ENCODE measurements at places on chromosomes 13 and 19.

DNA sequence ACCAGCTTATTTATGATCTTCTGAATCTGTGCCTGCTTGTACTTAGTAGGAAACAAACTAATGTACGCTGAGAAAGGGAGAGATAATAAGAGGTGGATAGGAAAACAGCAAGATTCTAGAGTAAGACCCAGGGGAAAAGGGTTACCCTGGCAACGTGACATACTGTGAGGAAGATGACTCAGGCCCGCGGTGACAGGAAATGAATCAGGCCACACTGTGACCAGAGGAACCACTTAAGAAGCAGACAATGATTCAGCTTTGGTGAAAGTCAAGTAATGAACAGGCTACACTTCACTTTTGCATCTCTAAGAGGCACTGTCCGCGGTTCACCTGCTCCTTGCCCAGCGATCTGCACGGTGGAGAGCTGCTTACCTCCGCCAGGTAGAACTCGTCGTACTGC is 158.2 kb downstream of the NALCN start:
- DNase-seq = no peak

- DNase-seq = peak; percentile 98
These were observed 89.9 kb downstream of the COL4A2 start for GRCh38 chr13:110396913-110397381.

DNA sequence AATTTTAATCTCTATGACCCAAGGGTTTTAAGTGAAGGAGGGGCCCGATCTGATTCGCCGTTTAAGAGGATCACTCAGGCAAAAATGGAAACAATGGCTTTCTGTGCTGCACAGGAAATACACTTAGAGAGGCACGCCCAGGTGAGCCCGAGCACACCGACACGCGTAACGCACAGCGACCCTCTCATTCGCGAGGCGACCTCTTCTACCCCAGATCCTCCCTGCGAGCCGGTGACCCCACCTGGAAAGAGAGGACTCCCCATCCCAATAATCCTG is 216 bp downstream of the SH2D3A start:
- peak; percentile 22 for DNase-seq

DNA sequence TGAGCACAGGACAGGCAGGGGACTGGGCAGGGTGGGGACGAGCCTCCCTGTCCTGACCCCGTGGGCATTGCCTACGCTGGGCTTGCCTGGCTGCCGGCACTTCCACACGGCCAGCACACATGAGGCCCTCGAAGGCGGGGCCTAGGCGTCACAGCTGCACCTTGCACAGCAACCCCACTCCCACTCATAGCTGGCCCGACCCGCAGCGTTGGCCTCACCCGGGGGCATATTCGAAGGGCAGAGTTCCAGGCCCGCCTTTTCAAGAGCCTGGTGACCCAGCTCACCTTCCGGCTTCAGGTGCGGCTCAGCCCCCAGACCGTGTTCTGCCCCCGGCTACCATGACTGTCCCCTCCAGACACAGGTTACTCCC is 16.9 kb upstream of the PROZ start:
- no peak for DNase-seq

- no peak for DNase-seq
These were observed 5.0 kb downstream of the PTOV1 start for GRCh38 chr19:49855676-49856573.

DNA sequence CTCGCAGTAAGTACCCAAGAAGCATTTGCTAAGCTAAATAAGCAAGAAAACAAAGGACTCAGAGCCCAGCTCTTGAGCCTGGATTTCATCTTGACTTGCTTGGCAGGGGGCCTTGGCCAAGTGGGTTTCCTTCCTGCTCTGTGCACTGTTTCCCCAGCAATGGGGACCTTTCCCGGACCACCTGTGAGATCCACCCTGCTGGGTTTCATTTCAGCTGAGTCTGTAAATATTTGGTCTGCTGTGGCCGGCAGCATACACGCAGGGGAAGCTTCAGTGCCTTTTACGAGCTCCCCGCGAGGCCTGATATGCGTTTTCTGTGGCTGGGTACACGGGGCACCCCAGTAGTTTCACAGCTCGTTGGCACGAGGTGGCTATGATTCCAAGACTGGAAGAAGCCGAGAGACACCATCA is 12.4 kb upstream of the TINCR start:
- no peak for DNase-seq

DNA sequence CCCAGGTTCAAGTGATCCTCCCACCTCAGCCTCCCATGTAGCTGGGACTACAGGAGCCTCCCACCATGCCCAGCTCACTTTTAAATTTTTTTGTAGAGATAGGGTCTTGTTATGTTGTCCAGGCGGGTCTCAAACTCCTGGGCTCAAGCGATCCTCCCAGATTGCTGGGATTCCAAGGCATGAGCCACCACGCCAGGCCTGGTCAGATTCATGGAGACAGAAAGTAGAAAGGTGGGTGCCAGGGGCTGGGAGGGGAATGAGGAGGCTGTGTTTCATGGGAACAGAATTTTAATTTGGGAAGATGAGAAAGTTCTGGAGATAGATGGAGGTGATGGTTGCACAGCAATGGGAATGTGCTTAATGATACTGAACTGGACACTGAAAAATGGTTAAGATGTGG is 22.3 kb downstream of the ARHGEF18 start:
- no peak for DNase-seq

DNA sequence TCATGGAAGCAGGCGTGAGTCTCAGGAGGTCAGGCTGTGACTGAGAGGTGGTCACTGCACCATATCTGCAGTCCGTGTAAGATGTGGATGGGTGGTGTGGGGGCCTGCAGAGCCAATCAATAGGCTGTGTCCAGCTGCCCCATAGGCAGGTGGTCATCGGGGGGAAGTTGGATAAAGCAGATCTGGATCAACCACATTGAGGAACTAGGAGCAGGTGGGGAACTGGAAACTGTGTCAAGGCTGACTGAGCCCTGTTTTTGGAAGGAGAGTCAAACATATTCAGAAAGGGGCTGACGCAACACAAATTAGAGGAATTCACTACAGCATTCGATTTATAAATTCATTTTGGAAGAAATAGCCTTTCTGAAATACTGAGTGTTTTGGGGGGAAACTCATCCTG is 15.0 kb downstream of the CLEC4M start:
- DNase-seq = no peak

DNA sequence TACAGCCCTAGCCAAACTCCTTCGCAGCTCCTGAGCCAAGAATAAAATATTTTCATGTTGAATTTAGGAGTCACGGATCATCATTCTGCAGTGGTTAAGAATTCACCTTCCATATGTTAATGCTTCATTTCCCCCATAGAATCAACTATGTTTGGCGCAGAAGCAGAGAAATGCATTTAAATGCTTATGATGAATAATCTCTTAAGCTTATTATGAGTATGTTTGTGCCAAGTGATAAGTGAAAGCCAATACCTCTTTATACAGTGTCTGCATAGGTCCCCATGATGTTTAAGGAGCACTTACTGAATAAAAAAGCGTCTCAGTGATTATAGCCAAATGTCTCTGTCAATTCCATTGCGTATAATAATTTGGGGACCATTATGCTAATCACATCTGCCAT is 32.7 kb upstream of the POMP start:
- no peak for DNase-seq

- DNase-seq = peak; percentile 5
These were observed 442 bp downstream of the ZNF420 start for GRCh38 chr19:37078717-37079032.

DNA sequence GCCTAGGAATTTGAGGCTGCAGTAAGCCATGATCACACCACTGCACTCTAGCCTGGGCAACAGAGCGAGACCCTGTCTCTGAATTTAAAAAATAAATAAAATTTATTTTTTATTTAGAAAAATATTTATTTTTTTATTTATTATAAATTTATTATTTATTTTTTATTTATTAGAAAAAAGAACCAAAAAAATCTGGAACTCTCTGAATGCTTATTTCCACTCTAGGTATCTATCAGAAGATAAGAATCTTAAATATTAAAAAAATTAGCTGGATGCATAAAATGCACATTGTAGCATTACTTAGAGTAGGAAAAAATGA is 82.8 kb downstream of the CDADC1 start:
- no peak for DNase-seq

GRCh38 chr19:12194827-12195731 is 32.2 kb downstream of the ZNF136 start:
- peak; percentile 94 for DNase-seq

GRCh38 chr13:90918536-90918935 is 429.0 kb upstream of the MIR17HG start:
- no peak for DNase-seq

- DNase-seq = no peak
These were observed 7.9 kb downstream of the SIPA1L3 start for GRCh38 chr19:37914908-37915307.

DNA sequence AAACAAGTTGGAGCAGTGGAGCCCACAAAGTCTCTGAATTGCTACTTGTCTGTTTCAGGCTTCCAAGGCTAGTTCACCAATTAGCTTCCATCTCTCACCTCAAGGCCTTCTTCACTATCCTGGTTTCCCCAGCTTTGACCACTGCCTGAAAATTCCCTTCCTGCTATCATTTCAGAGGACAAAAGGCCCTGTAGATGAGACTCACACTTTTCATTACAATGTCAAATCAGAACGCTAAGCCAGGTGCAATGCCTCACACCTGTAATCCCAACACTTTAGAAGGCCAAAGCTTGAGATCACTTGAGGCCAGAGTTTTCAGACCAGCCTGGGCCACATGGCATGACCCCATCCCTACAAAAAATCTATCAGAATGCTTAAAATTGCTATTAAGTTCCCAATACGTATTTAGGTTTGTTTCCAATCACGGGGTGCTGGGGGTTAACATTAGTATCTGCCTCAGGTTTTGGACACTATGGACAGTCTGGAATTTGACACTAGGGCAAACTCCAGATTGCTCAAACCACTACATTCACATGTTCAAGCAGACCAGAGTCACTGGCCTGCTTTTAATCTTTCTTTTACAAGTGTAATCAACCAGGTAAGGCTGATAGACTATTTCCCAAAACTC is 5.5 kb downstream of the TPT1 start:
- no peak for DNase-seq

- peak; percentile 49 for DNase-seq
These were observed 330.3 kb upstream of the MIR17HG start for GRCh38 chr13:91017031-91017668.
